ENCODE measurements at places on chromosomes 2 and 18.

- DNase-seq = no peak
Measured at GRCh38 chr2:111954602-111955332, 56.4 kb downstream of the MERTK start.

DNA sequence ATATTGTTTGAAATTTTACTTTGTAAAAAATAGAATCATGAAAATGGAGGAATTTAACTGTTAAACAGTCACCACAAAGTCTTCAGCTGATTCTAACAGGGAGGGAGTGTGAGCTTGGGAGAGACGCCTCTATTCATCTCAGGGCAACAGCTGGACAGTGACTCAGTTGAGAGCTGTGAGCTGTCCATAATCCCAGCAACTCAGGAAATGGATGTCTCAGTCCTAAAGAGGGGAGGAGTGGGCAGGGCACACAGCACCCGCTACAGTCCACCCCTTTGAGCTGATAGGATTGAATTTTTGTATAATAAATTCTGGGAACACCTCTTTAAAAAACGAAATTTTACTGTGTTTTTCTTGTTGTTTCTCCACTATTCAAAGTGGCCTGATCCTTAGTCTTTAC is 255.1 kb upstream of the THUMPD2 start:
- DNase-seq = no peak

GRCh38 chr2:152464851-152465470 is 130.0 kb downstream of the FMNL2 start:
- no peak for DNase-seq

GRCh38 chr2:59909147-59909546 is 644.3 kb downstream of the BCL11A start:
- no peak for DNase-seq

- DNase-seq = no peak
Measured at GRCh38 chr2:68861330-68861729, 9.9 kb downstream of the BMP10 start.

DNA sequence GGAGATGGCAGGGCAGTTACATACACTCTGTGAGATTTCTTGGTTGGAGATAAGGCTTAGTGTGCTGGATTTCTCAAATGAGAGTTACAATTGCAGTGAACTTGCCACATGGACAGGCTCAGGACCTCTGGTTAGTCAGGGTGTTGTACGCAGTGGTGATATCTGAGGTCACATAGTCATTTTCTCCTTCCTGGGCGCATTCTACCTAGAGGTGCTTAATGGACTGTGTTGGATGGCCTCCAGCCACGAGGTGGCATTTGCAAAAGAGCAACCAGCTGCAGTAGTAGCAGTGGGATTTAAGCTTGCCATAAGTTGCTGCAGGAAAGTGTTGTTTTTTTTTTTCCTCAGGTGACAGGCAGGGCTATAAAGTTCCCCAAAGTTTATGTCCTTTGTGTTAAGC is 173.8 kb upstream of the TMEM200C start:
- no peak for DNase-seq

GRCh38 chr2:155190342-155190741 is 491.8 kb downstream of the KCNJ3 start:
- no peak for DNase-seq

DNA sequence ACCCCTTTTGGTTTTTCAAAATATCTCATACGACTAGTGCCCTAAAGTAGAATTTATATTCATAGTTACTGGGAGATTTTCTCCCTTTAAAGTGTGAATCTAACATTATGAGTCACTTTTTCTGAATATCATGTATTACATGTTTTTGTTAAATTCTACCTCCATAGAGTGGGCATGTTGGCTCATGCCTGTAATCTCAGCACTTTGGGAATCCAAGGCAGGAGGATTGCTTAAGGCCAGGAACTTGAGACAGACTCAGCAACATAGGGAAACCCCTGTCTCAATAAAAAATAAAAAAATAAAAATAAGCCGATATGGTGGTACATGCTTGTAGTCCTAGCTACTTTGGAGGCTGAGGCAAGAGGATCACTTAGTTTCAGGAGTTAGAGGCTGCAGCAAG is 45.3 kb upstream of the UNC80 start:
- DNase-seq = no peak

- no peak for DNase-seq
Measured at GRCh38 chr2:19752500-19752899, 149.3 kb downstream of the TTC32 start.

- no peak for DNase-seq
Measured at GRCh38 chr2:43840965-43841364, 2.2 kb downstream of the ABCG8 start.

GRCh38 chr2:128595763-128596395 is 277.2 kb upstream of the HS6ST1 start:
- DNase-seq = no peak

DNA sequence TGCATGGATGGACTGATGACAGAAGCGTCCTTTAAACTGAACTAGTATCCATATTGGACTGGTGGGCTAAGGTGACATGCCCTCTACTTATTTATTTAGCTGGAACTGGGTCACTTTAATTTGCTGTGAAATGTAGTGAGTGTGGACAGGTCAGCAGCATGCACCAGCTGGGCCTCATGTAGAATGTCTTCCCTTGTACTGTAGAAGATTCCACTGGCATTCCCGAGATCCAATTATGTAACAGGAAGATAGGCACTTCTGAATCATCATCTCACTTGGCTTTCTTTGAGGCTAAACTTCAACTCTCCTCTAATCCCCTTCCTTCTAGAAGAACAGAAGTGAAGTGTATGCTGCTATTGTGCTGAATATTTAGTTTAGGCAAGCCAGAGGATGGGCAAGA is 296.2 kb downstream of the SLC8A1 start:
- no peak for DNase-seq

- DNase-seq = no peak
Measured at GRCh38 chr2:167550448-167550847, 662.2 kb downstream of the XIRP2 start.

GRCh38 chr2:50649626-50650402 is 382.1 kb downstream of the NRXN1 start:
- DNase-seq = no peak

GRCh38 chr2:8288206-8288605 is 393.6 kb upstream of the ID2 start:
- DNase-seq = no peak

GRCh38 chr2:59308108-59308507 is 1067.0 kb upstream of the FANCL start:
- no peak for DNase-seq

GRCh38 chr2:40101131-40101575 is 322.1 kb upstream of the THUMPD2 start:
- DNase-seq = no peak

- DNase-seq = no peak
Measured at GRCh38 chr18:47334966-47335365, 83.5 kb upstream of the SKOR2 start.

DNA sequence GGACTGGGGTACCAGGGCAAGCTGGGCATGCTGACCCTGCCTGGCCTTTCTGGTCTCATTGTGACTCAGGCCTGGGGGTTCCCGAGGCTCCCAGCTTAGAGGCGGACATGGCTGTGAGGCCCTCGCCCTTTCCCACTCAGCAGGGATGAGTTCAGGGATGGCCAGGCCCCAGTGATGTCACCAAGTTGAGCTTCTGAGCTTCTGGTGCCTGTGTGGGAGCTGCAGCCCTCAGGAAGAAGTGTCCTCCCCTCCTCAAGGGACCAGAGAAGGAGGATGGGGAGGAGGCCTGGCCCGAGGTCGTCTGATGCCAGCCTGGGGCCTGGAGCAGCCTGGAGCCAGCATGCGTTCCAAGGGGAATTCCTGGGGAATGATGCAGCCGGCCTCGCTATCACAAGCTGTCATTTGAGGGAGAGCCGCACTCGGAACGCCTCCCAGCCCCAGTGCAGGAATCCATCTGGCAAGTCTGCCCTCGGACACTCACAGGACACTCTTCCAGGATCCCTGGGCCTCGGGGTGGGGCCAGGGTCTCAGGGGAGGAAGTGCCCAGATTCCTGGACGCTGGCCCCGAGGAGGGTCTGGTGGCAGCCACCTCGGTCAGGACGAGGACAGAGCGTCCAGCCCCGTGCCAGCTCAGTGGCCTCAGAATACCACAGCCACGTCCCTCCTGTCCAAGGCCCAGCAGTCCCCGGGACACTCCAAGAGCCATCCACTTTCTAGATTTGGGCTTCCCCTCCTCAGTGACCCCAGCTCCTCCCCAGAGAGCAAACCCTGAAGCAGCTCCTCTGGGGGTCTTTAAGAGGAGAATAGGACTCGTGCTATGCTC is 61.2 kb upstream of the GPC1 start:
- DNase-seq = no peak

DNA sequence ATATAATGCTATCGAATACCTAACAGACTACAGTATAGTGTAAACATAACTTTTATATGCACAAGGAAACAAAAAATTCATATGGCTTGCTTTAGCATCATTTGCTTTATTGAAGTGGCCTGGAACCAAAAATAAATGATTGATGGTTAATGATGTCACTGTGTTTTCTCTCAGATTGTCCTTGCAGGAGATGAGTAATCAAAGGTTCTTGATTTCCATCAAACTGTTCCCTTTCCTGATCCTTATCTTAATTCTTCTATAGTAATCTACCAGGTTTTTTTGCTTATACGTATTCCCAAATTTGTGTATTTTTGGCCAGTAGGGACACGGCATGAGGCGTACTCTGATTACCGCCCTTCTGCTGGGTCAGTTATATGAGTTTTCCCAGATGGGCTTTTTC is 104.9 kb upstream of the CXCR4 start:
- DNase-seq = no peak

DNA sequence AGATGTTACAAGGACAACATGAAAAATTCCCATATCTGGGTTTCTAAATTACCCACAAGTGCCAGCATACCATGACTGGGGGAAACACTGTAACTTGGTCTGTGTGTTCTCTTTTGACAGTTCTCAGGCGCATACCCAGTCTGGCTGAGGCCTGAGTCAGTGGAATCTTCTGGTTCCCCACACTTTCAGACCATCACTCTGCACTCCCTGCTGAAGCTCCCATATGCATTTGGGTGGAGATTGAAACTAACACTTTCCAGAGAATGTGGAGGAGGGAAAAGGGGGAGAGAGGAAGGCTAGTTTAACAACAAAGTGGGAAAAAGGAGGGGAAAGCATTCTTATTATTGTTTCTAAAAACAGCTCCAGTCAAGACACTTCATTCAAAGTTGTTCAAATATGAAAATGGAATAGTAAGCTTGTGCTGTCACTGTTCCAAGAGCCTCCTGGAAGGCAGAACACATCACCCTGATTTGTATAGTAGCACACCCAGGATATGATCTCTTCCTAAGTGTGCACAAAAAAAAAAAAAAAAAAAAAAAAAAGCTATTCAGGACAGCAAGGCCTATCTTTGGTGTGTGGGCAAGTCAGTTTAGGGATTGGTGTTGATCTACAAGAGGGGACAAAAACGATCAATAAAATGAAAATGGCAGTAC is 48.1 kb upstream of the CTIF start:
- no peak for DNase-seq

DNA sequence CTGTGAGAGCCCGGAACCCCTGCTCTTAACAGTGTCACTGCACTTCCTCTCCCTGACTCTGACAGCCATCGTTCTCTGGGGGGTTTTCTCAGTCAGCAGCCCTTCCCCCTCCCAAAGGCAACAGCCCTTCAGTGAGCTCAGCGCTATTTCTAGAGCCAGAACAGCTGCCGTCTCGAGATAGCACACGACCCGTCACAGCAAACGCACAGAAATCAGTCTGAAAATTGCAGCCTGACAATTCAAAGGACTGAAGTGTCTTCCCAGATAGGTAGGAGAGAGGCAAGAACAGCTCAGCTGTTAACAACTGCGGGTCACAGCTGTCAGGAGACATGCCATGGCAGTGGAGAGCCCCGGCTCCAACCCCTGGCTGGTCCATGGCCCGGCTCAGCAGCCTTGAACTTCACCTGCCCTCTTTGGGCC is 45.4 kb downstream of the ST8SIA5 start:
- peak; percentile 20 for DNase-seq

- DNase-seq = no peak
Measured at GRCh38 chr2:455913-456312, 168.0 kb upstream of the ALKAL2 start.

GRCh38 chr2:64945973-64946768 is 43.0 kb upstream of the SLC1A4 start:
- DNase-seq = no peak

- DNase-seq = peak; percentile 70
Measured at GRCh38 chr2:3223080-3223923, 154.3 kb downstream of the EIPR1 start.

GRCh38 chr18:50298443-50299284 is 11.2 kb upstream of the CXXC1 start:
- DNase-seq = no peak

DNA sequence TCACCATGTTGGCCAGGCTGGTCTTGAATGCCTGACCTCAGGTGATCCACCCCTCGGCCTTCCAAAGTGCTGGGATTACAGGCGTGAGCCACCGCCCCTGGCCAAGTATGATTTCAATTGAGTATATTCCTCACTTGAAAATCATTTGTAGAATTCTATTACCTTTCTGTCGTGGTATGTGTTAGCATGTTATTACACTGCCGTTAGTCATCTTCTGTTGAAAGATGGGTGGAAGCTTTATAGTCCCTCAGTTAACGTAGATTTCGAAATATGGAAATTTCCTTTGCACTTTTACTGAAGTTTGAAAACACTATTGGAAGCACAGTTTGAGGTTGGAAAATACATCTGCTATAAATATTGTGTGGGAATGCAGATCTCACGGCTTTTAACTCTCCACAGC is 14.7 kb downstream of the NIFK start:
- no peak for DNase-seq

DNA sequence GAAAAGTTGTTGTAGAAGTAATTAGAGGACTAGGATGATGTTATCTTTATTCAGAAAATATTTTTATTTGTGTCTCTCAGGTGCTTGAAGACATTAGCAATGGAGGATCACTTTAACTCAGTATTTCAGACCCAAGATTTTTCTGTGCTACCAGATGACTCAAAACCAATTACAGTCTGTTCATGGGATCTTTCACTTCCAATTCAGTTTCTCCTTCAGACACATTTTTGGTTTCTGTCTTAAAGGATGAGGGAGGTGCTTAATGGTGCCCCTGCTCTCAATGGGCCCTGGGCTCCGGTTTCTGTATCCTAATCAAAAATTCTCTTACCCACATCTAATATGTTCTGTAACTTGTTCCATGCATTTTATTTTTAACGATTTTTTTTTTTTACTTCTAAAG is 53.7 kb upstream of the HDAC4 start:
- DNase-seq = no peak

- DNase-seq = no peak
Measured at GRCh38 chr2:227881866-227882517, 10.6 kb downstream of the DAW1 start.

All from occipital lobe (tissue), 3 donors.